Upper lobe of left lung (tissue), 6 donors: ENCODE measurements at places on chromosomes 12 and 14. TPM values are rescaled to one million over a fixed set of nuclear protein-coding genes. Genes with fewer than 3 reads are reported as not detected.

DNA sequence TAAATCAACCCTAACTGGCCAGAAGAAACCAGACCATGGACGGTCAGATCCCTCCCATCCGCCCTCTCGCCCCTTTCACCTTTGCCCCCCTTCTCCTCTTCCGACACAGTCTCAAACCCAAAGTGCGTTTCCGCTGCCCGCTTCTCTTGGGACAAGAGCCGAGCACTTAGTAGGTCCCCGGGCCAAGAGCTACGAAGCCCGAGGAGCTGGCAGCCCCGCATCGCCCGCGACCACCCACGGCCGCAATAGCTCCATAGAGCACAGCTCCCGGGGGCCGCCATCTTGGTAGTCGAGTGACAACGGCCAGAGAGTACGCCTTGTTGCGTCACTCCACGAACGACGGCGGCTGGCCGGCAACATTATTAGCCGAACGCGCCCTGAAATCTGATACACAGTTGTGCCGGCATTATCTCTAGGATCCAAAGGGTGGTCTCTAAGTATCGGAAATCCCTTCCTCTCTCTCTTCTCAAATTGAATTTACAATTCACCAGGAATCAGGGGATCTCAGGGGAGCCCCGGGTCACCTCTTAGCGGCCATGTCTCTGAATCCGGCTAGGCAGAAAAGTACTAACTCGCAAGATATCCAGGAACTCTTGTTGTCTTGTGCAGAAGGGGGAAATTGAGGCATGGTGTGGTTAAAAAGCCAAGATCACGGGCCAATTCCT lies at the start of gene COQ5:
Gene COQ5 (minus strand): TSS at position 298 of the 665 bp plus-strand sequence. CDS start 17 bp downstream, at position 281.
- DNase-seq: peak; percentile 96

- no peak for DNase-seq
These were observed 180.8 kb downstream of the C12orf50 start for GRCh38 chr12:87848248-87848868.

DNA sequence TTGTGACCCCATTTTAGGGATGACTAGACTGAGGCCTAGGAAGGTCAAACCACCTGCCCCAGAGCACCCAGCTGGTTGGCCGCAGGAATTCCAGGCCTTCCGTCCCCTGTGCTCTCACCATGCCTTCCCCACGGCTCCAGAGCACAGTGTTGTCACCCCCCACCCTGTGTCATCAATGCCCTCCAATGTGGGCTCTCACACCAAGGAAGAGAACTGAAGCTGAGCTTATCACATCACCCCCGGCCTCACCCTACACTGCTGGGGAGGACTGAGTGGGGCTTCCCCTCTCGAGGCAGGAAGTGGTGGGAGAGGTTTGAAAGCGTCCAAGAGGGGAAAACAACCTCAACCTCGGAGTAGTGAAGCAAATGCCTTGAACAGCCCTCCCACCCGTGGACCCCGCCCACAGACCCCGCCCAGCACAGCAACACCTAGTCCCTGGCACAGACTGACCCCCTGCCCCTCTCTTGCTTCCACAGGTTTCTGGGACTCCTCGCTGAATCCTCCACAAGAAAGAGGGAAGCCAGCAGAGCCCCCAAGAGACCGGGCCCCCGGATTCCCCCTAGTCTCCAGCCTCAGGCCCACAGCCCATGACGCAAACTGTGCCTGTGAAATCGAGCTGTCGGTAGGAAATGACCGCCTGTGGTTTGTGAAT lies 97.2 kb downstream of the LGMN start:
- DNase-seq: peak; percentile 80

DNA sequence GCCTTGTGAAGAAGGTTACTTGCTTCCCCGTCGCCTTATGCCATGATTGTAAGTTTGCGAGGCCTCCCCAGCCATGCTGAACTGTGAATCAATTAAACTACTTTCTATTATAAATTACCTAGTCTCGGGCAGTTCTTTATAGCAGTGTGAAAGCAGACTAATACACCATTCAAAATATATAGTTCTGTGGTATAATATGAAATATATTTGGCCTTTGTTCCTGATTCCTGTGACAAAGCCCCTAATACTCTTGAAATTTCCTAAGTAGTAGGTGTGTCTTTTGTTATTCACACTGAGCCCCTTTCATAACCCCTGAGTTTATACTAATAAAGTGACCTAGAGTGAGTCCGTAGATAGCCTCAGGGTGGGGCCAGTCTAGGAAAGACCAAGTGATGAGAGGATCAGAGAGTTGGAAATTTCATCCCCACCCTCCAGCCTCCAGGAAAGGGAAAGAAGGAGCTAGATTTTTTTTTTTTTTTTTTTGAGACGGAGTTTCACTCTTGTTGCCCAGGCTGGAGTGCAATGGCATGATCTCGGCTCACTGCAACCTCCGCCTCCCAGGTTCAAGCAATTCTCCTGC lies 19.4 kb upstream of the STRN3 start:
- no peak for DNase-seq

Gene LIN7A
- total RNA-seq: 12.8 TPM

Gene TCL1A
- total RNA-seq: 0.69 TPM

Gene RIMBP2
- total RNA-seq: 0.44 TPM
